SJSA1 (cell line): ENCODE measurements at places on chromosomes 5 and 9.

DNA sequence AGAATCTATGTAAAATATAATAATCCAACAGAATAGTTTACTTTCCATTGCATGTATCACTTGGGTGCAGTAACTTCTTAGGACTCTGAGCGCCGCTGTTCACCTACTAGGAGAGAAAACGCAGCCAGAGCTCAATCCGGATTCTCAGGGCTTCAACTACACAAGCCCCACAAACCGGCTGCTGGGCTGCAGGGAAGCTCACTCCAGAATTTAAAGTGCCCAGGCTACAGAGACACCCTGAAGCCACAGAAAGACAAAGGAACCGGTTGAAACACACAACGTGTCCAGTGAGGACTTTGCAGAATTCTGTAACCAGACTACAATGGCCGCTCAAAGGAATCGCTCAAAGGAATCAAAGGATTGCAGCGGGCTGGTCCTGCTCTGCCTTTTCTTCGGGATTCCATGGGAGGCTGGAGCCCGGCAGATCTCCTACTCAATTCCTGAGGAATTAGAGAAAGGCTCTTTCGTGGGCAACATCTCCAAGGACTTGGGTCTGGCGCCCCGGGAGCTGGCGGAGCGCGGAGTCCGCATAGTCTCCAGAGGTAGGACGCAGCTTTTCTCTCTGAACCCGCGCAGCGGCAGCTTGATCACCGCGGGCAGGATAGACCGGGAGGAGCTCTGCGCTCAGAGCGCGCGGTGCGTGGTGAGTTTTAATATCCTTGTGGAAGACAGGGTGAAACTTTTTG lies at the start of gene PCDHGA10:
Gene PCDHGA10, plus strand, starts transcription at position 134 of the 686 bp plus-strand sequence. Its CDS starts 189 bp downstream, at position 323.
- H3K4me1 ChIP-seq = no peaks in the 10 kb centered on the region
- H3K27me3 ChIP-seq = no peaks in the 10 kb centered on the region
- H3K27ac ChIP-seq = no peak within 1 kb of the TSS
- H3K4me3 ChIP-seq = 0 out of 2 replicates have a peak within 1 kb of the TSS, but pooled peaks have one; percentile 4

DNA sequence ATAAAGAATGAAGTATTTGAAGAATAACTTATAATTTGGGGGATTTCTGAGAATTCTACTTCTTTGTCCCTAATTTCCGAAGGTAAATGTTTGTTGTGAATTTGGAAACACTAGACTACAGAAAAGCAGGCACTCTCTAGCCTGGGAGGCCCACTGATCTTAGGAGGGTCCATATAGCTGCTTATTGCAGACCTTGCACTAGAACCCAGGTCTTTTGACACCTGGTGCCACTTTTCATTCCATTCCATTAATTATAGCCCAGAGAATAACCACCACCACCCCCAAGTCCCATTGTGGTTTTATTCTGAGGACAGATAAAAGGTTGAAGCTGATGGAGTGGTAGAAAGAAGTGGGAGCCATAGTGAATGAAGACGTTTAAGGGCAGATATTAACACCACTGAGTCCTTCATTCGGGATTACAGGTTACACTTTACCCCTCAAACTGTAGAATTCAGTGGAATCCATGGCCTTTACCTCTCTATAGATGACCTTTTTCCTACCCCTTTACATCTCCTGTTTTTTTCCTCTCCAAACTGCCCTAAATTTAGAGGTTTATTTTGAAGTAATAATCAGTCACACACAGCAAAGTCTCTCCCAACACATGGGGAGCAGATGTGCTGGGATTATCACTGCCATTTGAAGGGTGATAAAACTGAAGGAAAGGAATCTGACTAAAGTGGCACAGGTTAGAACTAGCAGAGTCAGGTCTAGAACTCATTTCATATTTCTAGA lies 12.0 kb upstream of the PSMD5 start:
- no peak overlapping the region for H3K4me3 ChIP-seq
- peaks cover 9% of the 10 kb centered on the region for H3K4me1 ChIP-seq
- no peak overlapping the region for H3K27ac ChIP-seq
- H3K27me3 ChIP-seq = no peaks in the 10 kb centered on the region
- no peak for DNase-seq

DNA sequence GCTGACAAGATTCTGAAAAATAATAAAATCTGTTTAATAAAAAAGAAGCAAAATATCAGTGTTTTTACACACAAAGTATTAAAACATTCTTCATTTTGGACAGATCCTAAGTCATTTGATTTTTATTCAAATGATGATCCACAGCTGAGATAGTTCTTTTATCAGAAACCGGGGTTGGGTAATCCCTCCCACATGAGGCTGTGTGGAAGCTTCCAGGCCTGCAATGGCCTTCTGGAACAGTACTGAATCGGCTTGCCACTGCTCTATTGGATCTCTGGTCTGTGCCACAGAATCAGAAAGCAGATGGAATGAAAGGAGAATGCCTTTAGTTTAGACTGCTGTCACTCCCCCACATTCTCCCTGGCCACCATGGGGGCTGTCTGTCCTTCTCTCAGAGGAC lies 6.1 kb upstream of the C5orf58 start:
- H3K27ac ChIP-seq = no peak overlapping the region
- H3K36me3 ChIP-seq = no peaks in the 10 kb centered on the region
- H3K4me1 ChIP-seq = peaks cover 8% of the 10 kb centered on the region; the same call in 1 of the 2 replicates
- H3K27me3 ChIP-seq = no peaks in the 10 kb centered on the region; the same call in 1 of the 2 replicates
- no peak for DNase-seq

GRCh38 chr5:179969110-179969509 lies 61.4 kb upstream of the TBC1D9B start:
- H3K4me3 ChIP-seq = no peak overlapping the region
- no peak overlapping the region for H3K27ac ChIP-seq
- DNase-seq = no peak

GRCh38 chr5:120260651-120261050 lies 203.4 kb upstream of the PRR16 start:
- no peaks in the 10 kb centered on the region for H3K36me3 ChIP-seq
- no peak overlapping the region for H3K27ac ChIP-seq
- no peak overlapping the region for H3K4me3 ChIP-seq
- H3K27me3 ChIP-seq = no peaks in the 10 kb centered on the region
- H3K4me1 ChIP-seq = peaks cover 3% of the 10 kb centered on the region
- no peak for DNase-seq

- H3K4me3 ChIP-seq = no peak overlapping the region
- DNase-seq = peak; percentile 58
- peaks cover 32% of the 10 kb centered on the region for H3K4me1 ChIP-seq
- H3K36me3 ChIP-seq = peaks cover 72% of the 10 kb centered on the region
- no peaks in the 10 kb centered on the region for H3K27me3 ChIP-seq
- H3K27ac ChIP-seq = peak overlapping the region; percentile 18
These were observed 5.5 kb upstream of the DNAJC21 start for GRCh38 chr5:34923694-34924461.

DNA sequence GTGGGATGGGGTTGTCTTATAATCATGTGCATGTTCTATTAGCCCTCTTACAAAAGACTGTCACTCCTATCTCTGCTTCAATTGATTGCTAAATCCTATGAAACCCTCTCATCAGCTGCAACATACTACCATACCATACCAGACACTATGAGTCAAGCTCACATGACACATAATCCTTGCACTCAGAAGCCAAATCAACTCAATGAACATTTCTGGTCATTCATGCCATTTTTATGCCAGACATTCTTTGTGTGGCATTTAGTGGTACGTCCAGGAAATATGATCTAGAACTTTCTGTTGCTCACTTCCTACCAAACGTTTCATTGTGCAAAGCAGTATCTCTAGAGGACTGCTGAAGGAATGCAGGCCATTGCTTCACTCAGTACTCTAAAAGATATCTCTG lies 159.2 kb upstream of the GNA14 start:
- no peak overlapping the region; the same call in 1 of the 2 replicates for H3K27ac ChIP-seq
- no peaks in the 10 kb centered on the region for H3K27me3 ChIP-seq
- no peak overlapping the region for H3K4me3 ChIP-seq
- DNase-seq = peak; percentile 20
- H3K4me1 ChIP-seq = peaks cover 8% of the 10 kb centered on the region

- no peak overlapping the region for H3K4me3 ChIP-seq
- peaks cover 72% of the 10 kb centered on the region for H3K36me3 ChIP-seq
- no peaks in the 10 kb centered on the region for H3K27me3 ChIP-seq
- no peak for DNase-seq
- H3K27ac ChIP-seq = no peak overlapping the region
These were observed 57.5 kb downstream of the VAV2 start for GRCh38 chr9:133934482-133935232.

- H3K4me1 ChIP-seq = peaks cover 29% of the 10 kb centered on the region
- H3K4me3 ChIP-seq = no peak overlapping the region
- peak overlapping the region; percentile 87 for H3K27ac ChIP-seq
- DNase-seq = no peak
- no peaks in the 10 kb centered on the region for H3K27me3 ChIP-seq
These were observed 230.9 kb downstream of the AUH start for GRCh38 chr9:91130796-91131318.

- H3K4me1 ChIP-seq = no peaks in the 10 kb centered on the region
- no peaks in the 10 kb centered on the region for H3K27me3 ChIP-seq
- DNase-seq = no peak
- no peak overlapping the region for H3K27ac ChIP-seq
- H3K4me3 ChIP-seq = no peak overlapping the region
These were observed 128.2 kb upstream of the SEMA6A start for GRCh38 chr5:116702776-116703175.

DNA sequence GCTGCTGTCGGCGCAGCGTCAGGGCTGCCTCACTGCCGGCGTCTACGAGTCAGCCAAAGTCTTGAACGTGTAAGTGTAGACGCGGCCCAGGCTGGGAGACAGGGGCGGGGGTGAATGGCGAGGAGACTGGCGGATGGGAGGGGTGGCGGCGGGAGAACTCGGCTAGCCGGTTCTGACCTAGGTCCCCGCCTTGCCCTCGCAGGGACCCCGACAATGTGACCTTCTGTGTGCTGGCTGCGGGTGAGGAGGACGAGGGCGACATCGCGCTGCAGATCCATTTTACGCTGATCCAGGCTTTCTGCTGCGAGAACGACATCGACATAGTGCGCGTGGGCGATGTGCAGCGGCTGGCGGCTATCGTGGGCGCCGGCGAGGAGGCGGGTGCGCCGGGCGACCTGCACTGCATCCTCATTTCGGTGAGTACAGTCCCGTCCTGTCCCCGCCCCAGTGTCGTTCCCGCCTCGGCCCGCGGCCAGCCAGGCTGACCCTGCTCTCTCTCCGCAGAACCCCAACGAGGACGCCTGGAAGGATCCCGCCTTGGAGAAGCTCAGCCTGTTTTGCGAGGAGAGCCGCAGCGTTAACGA lies 745 bp downstream of the GADD45G start:
- DNase-seq = no peak
- H3K4me3 ChIP-seq = no peak overlapping the region
- no peak overlapping the region for H3K27ac ChIP-seq

GRCh38 chr5:72074251-72074650 lies 33.0 kb upstream of the MAP1B start:
- no peaks in the 10 kb centered on the region for H3K27me3 ChIP-seq
- no peaks in the 10 kb centered on the region for H3K36me3 ChIP-seq
- no peak for DNase-seq
- no peaks in the 10 kb centered on the region for H3K4me1 ChIP-seq

- DNase-seq = no peak
- H3K27me3 ChIP-seq = no peaks in the 10 kb centered on the region
- peaks cover 23% of the 10 kb centered on the region for H3K36me3 ChIP-seq
- peaks cover 23% of the 10 kb centered on the region for H3K4me1 ChIP-seq
- peak overlapping the region; percentile 40 for H3K4me3 ChIP-seq
These were observed 394 bp downstream of the TLR4 start for GRCh38 chr9:117704597-117704996.

GRCh38 chr9:105890046-105890822 lies 195.9 kb downstream of the TMEM38B start:
- no peak overlapping the region for H3K4me3 ChIP-seq
- H3K27me3 ChIP-seq = no peaks in the 10 kb centered on the region
- DNase-seq = peak; percentile 64
- H3K4me1 ChIP-seq = peaks cover 30% of the 10 kb centered on the region
- H3K36me3 ChIP-seq = no peaks in the 10 kb centered on the region

DNA sequence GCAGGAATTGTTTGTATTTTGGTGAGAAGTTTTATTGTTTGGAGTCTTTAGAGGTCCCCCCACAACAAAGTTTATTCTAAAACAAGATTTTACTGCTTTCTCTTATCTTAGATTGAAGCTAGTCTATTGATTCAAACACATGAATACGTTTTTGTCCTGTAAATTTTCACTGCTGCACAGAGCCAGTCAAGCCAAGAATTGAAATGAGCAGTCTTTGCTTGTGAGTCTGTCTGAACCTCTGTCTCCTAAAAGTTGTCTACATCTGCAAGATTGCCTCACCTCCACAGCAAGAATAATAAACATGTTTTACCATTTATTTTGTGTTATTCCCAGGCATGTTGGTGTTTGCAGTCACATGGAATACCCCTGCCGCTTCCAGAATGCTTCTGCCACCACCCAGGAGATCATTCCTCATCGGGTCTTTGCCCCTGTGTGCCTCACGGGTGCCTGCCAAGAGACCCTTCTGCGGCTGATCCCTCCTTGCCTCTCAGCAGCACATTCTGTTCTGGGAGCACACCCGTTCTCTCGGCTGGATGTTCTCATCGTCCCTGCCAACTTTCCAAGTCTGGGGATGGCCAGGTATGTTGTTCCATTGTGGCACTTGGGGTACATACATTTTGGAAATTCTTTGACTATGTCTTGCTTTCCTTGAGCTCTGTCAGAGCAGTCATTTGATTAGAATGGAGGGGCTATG lies 74.1 kb downstream of the AOPEP start:
- DNase-seq = no peak
- peaks cover 15% of the 10 kb centered on the region; the same call in 1 of the 2 replicates for H3K36me3 ChIP-seq
- H3K27me3 ChIP-seq = no peaks in the 10 kb centered on the region
- H3K4me3 ChIP-seq = peak overlapping the region; percentile 10

DNA sequence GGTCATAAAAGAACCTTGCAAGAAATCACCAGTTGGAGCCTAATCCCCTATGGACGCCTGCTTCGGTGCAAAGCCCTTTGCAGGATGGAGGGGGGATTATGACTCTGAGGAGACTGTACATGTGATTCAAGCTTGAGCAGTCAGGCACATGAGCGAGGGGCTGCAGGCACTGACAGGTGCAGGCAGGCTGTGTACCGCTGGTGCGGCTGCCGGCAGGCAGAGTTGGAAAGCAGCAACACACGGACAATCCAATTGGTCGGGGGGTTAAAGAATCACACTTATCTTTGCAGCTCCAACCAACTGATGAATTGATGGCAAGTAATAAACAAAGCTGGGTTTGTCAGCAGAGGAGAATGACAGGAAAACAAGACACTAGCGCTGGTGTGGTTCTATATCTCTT lies 5.7 kb downstream of the WHRN start:
- peaks cover 24% of the 10 kb centered on the region for H3K4me1 ChIP-seq
- no peaks in the 10 kb centered on the region for H3K36me3 ChIP-seq
- no peaks in the 10 kb centered on the region for H3K27me3 ChIP-seq

DNA sequence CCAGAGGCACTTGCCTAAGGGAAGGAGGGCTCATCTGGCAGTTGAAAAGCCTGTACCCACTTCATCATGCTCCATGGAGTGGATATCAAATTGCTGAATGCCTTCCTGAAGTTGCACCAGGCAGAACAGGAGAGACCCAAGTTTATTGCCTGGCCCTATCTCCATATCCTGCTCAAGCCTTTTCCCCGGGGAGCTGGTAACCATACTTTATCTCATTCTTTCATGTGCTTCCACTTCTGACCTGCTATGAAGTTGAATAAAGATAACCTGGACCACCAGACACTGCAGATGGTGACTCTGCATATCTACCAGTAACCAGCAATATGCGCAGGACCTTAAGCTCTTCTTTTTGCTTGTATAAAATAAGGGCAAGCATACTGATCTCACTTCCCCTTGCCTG lies 1397.5 kb upstream of the CDH6 start:
- H3K27ac ChIP-seq = no peak overlapping the region
- no peak overlapping the region for H3K4me3 ChIP-seq
- H3K36me3 ChIP-seq = no peaks in the 10 kb centered on the region
- H3K27me3 ChIP-seq = no peaks in the 10 kb centered on the region
- H3K4me1 ChIP-seq = no peaks in the 10 kb centered on the region
